ENCODE measurements at places on chromosomes 1 and 21. TPM values are rescaled to one million over a fixed set of nuclear protein-coding genes. Genes with fewer than 3 reads are reported as not detected.

DNA sequence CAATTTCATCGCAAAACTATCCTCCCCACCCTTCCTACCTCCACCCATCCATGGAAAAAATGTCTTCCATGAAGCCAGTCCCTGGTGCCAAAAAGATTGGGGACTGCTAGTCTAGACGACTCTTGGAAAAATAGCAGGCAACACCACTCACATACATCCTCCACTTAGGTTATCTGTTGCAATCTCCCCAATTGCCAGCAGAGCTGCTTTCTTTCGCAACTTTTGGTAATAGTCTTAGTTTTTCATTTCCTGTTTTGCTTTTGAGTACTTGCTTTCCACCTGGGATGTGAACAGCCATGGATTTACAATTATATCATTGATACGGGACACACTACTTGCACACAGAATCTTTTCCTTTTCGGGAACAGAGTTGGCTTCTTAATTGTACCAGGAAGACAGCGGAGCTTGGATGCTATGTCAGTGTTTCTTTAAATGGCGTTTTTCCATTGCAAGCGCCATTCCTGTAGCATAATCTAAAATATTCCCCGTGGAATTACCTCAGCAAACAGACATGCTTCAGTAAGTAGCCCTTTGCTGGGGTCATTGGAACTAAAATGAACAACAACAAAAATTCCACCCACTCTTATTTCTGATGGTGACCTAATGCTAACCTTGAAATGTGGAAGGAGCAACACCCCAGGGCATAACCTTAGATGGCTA lies 183.3 kb upstream of the ADGRL2 start:
- H3K27ac ChIP-seq, result no peak overlapping the region
- no peaks in the 10 kb centered on the region for H3K4me1 ChIP-seq
- no peaks in the 10 kb centered on the region for H3K27me3 ChIP-seq
- H3K4me3 ChIP-seq, result no peak overlapping the region
- no peaks in the 10 kb centered on the region for H3K36me3 ChIP-seq

The KCNJ10 gene
- 0.27 TPM for total RNA-seq

The RBP7 gene
- total RNA-seq, result 1.0 TPM

- no peak for DNase-seq
- no peak overlapping the region for H3K27ac ChIP-seq
- peaks cover 48% of the 10 kb centered on the region for H3K4me1 ChIP-seq
- no peaks in the 10 kb centered on the region for H3K27me3 ChIP-seq
- H3K4me3 ChIP-seq, result no peak overlapping the region
These were observed 24.7 kb downstream of the IFFO2 start for GRCh38 chr1:18931730-18932129.

DNA sequence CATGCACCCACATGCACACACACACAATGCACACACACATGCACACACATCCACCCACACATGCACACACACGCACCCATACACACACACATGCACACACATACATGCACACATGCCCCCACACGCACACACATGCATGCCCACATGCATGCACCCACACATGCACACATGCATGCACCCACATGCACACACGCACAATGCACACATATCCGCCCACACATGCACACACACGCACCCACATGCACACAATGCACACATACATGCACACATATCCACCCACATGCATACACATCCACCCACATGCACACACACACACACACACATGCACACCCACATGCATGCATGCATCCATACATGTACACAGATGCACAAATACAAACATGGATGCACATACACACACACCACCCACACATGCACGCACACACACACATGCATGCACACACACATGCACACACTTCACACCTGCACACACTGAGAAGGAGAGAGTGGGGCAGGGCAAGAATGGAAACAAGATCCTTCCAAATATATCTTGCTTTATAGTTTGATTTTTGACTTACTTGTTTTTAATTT lies 123.2 kb downstream of the NPHP4 start:
- H3K4me1 ChIP-seq, result no peaks in the 10 kb centered on the region
- H3K27me3 ChIP-seq, result no peaks in the 10 kb centered on the region
- no peaks in the 10 kb centered on the region for H3K36me3 ChIP-seq
- H3K4me3 ChIP-seq, result no peak overlapping the region
- H3K27ac ChIP-seq, result no peak overlapping the region
- no peak for DNase-seq

GRCh38 chr1:183735069-183735860 lies 69.7 kb upstream of the RGL1 start:
- DNase-seq, result peak; percentile 18
- H3K27ac ChIP-seq, result no peak overlapping the region
- H3K36me3 ChIP-seq, result no peaks in the 10 kb centered on the region
- H3K27me3 ChIP-seq, result no peaks in the 10 kb centered on the region

The DPT gene
- not detected for total RNA-seq

The KLHL17 gene
- total RNA-seq, result 25.9 TPM

DNA sequence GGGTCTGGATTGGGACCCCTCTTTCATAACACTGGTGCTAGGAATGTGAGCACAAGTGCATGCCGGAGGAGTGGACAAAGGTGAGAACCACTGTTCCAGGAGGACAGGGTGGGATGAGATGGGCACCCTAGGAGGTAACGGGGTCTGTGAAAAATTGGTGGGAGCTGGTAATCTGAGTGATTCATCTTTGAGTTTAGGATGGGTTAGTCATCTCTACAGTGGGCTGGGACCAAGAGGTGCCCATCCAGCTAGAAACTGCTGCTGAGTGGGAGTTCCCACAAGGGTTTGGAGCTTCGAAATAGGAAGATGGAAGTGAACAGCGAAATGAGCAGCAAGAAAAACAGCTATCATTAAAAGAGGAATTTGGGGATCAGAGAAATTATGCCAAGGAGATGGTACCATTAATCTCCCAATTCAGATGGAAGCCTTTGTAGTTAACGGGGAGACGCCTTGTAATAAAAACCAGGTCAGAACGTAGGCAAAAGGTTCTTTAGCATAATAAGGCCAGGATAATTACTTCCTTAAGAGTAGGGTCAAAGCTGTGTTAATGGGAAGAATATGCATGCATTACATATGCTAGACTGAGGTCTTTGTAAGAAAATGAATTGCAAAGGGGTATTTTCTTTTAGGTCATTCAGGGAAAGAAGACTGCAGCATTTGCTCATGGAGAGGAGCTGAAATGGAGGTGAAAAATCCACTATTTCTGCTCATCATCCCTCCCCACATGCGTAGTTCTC lies 55.5 kb downstream of the OLFML3 start:
- H3K36me3 ChIP-seq, result no peaks in the 10 kb centered on the region
- H3K27me3 ChIP-seq, result no peaks in the 10 kb centered on the region
- peaks cover 12% of the 10 kb centered on the region for H3K4me1 ChIP-seq
- no peak overlapping the region for H3K27ac ChIP-seq
- DNase-seq, result no peak
